ENCODE measurements at places on chromosomes 2 and 18.

GRCh38 chr18:22503803-22504202 lies 86.1 kb upstream of the CTAGE1 start:
- DNase-seq = no peak

GRCh38 chr2:231332388-231332787 lies 63.1 kb upstream of the B3GNT7 start:
- DNase-seq = no peak

GRCh38 chr2:60433018-60433596 lies 120.3 kb downstream of the BCL11A start:
- DNase-seq = no peak

DNA sequence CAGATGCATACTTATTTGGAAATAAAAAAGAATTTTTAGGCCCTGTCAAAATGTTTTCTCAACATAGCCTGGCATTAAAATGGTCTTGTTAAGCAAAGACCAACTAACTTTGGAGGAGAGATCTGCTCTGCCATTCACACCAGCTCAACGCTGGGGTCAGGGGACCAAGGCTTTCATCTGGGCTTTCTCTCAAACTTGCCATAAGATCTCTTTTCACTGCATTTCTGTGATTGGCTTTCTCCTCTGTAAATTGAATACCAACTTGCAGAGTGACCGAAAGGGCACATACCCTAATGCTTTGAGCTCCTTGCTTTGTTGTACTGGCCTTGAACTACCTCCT lies 71.2 kb downstream of the MYCN start:
- no peak for DNase-seq

GRCh38 chr18:44502790-44503189 lies 177.9 kb upstream of the SETBP1 start:
- no peak for DNase-seq
